ENCODE measurements at places on chromosomes 5 and 9.

- no peak for DNase-seq
These were observed 14.1 kb upstream of the XPA start for GRCh38 chr9:97711223-97711626.

- no peak for DNase-seq
These were observed 13.3 kb upstream of the MPDZ start for GRCh38 chr9:13292782-13293181.

- peak; percentile 53 for DNase-seq
These were observed 11.3 kb upstream of the DIPK1B start for GRCh38 chr9:136700959-136701667.

DNA sequence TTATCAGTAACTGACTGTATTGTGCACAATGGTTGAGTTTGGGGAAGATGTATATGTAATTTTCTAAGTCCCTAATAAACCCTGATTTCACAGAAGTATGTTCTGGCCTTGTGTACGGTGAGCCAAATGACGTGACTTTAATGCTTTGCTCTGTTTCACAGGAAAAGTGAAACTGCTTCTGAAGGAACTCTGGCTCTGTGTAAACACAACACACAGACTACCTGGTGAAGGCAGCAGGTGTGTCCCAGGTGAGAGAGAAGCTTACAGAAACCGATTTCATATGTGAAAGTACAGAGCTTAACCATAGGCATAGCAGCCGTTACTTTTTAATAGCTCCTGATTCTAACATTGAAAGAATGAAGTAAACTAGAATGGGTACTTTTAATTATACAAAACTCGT is 31.9 kb downstream of the ICE1 start:
- DNase-seq = no peak

DNA sequence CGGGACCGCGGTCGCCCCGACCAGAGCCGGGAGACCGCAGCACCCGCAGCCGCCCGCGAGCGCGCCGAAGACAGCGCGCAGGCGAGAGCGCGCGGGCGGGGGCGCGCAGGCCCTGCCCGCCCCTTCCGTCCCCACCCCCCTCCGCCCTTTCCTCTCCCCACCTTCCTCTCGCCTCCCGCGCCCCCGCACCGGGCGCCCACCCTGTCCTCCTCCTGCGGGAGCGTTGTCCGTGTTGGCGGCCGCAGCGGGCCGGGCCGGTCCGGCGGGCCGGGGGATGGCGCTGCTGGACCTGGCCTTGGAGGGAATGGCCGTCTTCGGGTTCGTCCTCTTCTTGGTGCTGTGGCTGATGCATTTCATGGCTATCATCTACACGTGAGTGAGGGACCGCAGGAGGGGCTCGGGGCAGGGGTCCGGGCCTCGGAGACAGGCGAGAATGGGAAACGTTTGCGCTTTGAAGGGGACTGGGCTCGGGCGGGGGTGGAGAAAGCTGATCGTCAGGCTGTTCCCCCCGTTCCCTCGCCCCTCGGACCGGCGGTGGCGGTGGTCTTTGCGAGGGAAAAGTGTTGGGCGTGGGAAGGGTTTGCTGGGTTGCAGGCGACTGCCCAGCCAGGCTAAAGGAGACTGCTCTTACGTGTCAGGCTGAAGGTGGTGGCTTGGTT is 457 bp downstream of the UGCG start:
- no peak for DNase-seq

DNA sequence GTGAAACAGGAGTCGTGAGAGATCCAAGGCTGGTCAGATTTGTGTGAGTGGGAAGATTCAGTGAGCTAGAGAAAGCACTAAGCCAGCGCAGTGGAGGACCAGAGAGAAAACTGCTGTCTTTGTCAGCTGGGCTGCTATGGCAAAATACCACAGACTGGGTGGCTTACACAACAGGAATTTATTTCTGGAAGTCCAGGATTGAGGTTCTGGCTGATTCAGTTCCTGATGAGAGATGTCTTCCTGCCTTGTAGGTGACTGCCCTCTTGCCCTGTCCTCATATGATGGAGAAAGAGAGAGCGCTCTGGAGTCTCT is 24.2 kb upstream of the ANKRD33B start:
- DNase-seq = no peak

DNA sequence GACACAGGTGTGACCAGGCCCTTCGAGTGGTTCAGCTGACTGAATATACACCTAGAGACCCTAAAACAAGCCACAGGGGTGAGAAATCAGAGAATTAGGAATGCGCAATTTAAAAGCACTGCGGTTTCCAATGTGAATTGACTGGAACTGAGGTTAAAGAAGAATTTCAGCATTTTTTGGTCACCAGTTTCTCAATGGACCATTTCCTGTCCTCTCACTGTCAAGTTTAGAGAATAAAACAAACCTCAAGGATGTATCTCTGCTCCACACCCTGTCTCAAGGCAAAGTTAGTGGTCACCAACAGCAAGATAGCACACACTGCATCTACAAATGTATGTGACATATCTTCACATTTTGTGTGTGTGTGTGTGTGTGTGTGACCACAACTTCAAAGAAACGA is 143.8 kb upstream of the MAP3K1 start:
- DNase-seq = no peak

GRCh38 chr5:142637871-142638270 is 48.0 kb downstream of the FGF1 start:
- DNase-seq = no peak

DNA sequence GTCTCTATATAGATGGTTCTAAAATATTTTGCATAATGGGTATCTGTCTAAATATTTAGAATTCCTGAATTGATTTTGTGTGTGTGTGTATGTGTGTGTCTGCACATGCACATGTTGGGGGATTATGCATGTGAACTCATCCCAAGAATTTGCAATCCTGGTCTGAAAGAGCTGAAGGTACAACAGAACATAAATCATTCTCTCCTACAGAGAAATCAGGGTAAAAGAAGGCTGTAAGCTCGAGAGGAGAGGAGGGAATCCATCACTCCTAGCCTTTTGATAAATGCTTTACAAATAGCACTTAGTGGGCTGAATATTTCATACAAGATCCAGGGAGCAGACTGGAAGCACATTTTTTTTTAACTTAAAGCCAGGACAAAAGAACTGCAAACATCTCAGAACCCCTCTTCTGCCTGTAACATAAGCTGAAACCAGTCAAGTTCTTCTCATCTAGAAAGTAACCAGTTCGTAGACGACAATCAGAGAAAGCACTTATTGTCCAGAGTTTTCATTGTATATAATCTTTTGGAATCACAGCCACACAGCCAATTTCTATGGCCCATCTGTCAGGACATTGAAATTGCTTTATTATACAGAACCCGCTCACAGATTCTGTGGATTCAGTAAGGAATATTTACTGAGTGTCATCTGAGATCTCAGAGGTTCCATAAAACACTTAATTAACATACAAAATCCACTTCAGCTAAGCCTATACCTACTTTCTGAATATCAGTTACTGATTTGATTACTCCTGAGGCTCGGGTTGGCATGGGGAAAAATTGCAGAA is 541.4 kb upstream of the ZNF462 start:
- DNase-seq = no peak

DNA sequence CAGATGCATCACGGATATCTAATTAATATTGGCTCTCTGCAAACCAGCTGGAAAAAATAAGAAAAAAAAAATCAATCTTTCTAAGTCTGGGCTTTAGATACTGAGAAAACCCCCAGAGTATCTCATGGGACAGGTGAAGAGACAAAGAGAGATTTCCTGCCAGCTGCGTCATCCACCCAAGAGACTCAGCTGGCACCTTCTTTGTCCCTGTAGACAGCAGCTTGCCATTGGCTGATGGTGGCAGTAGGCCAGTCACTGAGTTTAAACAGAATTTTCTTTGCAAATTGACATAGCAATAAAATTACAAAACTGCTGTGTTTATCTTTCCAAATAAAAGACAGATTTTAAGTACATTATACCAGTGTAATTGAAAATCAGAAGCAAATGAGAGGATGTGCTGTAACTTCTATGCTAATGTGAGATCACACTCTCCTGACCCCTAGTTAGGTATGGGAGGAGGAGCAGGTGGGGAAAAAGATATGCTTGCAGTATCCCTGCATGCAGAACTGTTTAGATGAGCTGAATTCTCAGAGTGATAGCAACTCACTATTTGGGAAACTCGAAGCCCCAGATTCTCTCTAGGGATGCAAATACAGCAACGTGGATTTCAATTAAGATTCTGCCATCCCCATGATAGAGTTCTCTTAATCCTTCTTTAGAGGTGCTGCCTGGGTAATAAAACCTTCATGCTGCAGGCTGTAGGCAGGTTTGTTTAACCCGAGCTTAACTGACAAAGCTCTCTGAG is 72.2 kb downstream of the NMUR2 start:
- DNase-seq = no peak

- DNase-seq = no peak
These were observed 15.3 kb downstream of the MVB12B start for GRCh38 chr9:126341902-126342301.

GRCh38 chr9:127161081-127161624 is 38.7 kb upstream of the ANGPTL2 start:
- no peak for DNase-seq

GRCh38 chr5:122030251-122030650 is 47.8 kb downstream of the LOX start:
- no peak for DNase-seq

GRCh38 chr9:109232449-109233237 is 65.6 kb upstream of the FRRS1L start:
- no peak for DNase-seq

DNA sequence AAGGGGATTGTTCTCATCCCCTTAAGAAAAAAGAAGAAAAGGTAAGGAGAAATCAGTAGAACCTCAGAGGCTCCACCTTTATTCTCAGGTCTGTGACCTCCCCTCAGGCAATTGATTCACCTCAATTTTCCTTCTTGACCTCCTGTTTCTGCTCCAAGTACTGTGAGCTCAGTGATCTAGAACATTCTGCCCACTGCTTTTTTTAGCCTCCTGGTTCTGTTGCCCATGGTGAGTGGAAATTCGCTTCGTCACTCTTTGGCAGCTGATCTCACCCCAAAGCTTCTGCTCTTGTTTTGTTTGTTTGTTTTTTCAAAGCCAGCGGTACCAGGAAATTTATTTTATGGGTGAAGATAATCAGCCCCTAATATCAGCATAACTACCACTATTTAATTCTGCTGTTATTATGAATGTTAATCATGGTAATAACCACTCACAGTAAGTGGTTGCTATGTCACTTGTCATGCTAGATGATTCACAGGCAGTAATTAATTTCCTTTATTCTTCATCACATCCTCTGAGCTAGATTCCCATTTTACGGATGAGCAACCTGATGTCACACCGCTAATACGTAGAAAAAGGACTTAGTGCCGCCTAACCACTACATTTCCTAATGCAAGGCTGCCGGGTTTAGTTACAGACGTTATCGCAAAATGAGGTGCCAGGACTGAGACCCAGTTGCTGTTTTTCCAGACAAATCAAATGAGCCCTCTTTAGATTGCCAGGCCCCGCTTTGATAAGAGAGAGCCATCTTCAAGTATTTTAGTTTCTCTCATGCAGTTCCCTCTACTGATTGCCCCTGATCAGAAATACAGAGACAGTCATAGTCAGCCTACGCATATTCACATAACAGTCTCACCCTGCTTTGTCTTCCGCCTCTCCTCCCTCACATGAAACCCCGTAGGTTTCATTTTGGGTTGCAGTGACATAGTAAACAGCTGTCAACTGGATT is 78.2 kb downstream of the CYFIP2 start:
- no peak for DNase-seq

GRCh38 chr9:133147412-133148198 is 16.1 kb downstream of the GBGT1 start:
- DNase-seq = peak; percentile 73

- no peak for DNase-seq
These were observed 50.3 kb upstream of the TGFBR1 start for GRCh38 chr9:99054581-99054980.

- DNase-seq = no peak
These were observed 704 bp downstream of the CCDC112 start for GRCh38 chr5:115295777-115296123.

- DNase-seq = peak; percentile 56
These were observed 88.9 kb downstream of the CDK5RAP2 start for GRCh38 chr9:120490888-120491595.

DNA sequence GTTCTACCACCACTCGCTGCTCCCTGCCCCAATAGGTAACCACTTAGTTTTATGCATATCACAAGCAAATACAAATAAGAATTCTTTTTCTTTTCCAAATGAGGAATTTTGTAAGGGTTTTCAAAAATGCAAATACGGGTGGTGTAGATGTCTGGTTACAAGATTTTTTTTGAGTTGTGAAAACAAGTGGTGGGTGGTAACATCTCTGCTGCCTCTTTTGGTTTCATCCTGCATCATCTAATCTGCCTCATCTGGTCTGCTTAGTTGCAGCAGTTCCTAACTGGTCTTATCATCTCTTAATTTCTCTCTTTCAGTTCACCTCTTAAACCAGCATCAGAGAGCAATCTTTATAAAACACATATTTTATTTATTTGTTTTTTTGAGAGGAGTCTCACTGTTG is 5.3 kb downstream of the NFX1 start:
- no peak for DNase-seq

DNA sequence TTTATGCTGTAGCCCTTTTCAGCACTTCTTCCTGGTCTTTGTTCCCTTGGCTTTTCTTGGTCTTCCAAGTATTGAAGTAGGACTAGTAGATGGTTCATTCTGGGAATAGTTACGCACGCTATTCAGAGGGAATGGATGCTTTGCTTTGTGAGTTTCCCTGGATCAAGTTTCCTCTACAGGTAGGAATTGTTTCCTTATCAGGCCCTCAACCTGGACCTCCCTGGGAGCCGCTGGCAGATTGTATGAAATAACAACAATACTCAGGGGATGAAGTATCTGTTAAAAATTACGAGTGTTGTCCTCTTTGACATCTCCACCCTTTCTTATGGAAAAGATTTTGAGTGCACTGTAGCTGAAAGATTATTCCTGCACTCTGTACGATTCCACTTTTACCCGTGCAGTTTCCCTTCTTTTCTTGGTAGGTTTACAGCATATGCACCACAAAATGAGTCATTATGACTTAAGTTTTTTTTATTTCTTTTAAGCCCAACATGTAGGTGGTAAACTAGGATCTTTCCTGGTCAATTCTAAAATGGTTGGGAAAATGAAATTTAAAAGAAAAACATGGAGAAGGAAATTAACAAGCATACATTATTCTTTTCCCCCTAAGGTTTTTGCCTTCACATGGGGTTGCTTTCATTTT is 57.9 kb downstream of the ARHGAP26 start:
- no peak for DNase-seq

DNA sequence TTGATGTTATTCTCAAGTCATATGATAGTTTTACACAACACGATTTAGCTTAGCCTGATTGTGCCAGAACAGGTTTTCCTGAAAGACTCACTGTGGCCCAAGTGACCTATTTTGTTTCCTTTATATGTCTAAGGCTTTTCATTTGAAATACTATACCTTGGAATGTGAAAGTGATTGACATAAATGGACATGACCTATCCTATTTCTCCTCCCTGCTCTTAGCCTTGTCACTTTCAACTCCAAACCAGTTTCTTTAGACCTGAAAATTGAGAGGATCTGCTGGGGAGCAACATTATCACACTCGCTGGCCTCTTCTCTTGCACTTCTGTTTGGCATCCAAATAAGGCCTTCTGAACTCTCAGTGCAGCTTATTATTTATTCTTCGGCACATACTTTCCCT is 496.8 kb downstream of the MAT2B start:
- DNase-seq = peak; percentile 23

DNA sequence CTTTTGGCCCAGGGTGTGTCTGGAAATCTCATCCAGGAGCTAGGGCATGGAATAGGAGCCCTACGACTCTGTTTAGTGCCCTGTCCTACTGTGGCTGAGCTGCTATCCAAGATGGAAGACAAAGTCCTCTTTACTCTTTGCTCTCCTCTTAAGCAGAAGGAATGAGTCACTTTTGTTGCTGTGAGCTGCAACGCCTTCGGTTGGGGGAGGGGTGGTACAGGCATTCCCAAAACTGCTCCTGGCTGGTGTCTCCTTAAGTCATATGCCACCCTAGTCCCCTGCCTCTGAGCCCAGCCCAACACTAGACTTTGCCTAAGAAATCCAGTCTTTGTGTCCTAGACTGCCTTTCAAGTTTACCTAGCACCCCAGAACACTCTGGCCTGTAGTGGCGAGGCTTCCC is 99.9 kb downstream of the PRR16 start:
- no peak for DNase-seq

Data from MM.1S (cell line).